ENCODE measurements at places on chromosomes 2 and 18. TPM values are rescaled to one million over a fixed set of nuclear protein-coding genes. Genes with fewer than 3 reads are reported as not detected.

DNA sequence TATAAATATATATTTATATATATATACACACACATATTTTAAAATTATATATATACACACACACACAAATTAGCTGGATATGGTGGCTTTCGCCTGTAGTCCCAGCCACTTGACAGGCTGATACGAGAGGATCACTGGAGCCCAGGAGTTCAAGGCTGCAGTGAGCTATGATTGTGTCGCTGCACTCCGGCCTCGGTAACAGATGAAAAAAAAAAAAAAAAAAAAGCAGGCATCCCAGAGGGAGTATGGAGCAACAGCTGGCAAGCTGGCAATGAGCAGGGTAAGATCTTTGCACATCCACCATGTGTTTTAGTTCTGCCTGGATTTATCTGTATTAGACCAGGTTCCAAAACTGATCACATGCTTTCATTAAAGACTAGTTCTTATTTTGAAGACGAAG, 170.1 kb downstream of the MAP2 start:
- no peak for DNase-seq

Gene DSC2
- total RNA-seq = 0.08 TPM

- no peak for DNase-seq
Measured at GRCh38 chr2:128601298-128602037, 282.8 kb upstream of the HS6ST1 start.

DNA sequence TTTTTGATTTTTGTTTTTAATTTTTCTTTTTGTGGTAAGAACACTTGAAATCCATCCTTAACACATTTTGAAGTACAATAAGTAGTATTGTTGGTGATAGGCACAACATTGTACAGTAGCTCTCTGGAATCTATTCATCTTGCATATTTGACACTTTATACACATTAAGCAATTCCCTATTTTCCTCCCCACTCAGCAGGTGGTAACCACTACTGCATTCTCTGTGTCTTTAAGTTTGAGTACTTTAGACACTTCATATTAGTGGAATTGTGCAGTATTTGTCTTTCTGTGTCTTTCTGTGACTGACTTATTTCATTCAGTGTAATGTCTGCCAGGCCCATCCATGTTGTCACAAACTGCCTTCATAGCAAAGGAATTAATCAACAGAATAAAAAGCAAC, 471.7 kb upstream of the CDH20 start:
- no peak for DNase-seq

Gene PAIP2B
- total RNA-seq = 1.2 TPM

DNA sequence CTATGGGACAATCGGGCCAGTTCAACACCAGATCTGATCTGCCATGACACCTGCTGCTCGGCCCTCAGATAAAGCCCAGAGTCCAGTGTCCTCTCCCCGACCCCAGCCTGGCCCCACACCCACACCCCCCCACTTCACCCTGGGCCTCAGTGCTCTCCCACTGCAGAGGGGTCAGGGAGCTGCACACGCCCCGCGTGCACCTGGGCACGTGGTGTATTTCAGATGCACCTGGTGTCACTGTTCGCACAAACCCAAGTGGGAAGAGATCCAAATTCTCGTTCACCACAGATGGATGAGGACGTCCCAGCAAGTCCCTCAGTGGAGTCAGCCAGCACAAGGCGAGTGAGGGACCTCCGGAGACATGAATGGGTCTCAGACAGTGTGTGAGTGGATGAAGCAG, 161.3 kb downstream of the RTP5 start:
- no peak for DNase-seq

Gene RBM44
- total RNA-seq = 0.68 TPM

DNA sequence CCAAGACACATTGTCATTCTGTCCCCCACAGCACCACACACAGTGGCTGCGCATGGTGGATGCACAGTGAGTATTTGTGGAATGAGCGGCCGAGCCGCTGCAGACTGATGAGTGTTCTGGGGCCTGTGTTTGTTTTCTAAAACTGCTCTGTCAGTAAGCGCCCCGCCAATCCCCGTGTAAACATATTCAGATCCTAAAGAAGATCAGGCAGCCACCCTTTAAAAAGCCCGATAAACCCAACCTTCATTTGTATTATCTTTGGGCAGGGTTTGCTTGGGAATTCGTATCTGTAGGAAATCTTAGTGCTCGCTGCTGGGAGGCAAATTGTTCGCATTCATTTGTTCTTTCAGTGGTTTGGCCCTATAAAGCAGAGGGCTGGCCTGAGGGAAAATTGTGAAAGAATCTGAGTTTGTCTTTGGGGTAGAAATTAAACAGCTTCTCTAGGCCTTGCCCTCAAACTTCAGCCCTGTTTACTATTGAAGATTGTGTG, 68.6 kb downstream of the TGOLN2 start:
- no peak for DNase-seq

GRCh38 chr2:54428108-54428831, 27.9 kb upstream of the SPTBN1 start:
- no peak for DNase-seq

GRCh38 chr2:109218792-109219126, 89.8 kb downstream of the SH3RF3 start:
- DNase-seq = no peak

DNA sequence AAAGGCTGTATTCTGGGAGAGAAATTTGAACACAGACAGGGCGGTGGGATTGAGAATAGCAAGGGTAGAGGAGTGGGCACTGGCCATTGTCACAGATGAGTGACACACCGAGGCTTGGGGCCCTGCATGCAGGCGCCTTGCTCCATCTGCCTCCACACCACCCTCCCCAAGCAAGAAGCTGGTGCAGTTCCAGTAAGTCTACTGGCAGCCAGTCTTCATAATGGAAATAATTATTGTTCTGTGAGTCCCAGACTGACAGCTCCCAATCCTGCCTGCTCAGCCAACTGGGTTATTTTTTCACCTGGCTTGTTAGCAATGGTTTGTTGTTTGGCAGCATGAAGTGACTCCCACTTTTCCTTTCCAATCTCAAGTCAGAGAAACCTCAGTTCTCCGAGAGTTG, 13.0 kb downstream of the TTC32 start:
- DNase-seq = no peak

DNA sequence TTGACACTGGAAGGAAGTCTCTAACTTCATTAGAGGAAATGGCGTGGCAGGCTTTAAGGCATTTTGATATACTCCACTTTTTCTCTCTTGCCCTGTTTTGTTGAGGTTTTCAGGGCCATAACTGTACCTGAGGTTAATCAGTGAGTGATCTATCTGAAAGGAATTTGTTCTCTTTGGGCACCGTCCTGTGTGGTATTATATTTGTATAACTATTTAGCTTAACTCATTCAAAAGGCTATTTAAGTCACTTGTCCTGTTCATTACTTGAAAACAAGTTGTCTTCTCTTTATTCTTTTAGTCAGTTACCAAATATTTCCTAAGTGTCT, 180.4 kb downstream of the NEDD4L start:
- DNase-seq = no peak

Gene HRH4
- 0.41 TPM for total RNA-seq

DNA sequence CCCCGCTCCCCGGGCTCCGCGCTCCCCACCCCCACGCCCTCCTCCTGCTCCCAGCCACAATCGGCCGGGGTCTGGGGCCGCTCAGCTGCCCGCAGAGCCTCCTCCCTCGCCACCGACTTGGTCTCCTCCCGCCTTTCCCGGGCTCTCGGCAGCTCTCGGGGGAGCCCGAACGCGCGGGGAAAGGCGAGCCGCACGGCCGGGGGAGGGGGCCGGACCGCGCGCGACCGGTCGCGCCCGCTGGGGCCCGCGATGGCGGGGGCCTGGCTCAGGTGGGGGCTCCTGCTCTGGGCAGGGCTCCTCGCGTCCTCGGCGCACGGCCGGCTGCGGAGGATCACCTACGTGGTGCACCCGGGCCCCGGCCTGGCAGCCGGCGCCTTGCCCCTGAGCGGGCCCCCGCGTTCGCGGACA, 327 bp downstream of the LTBP1 start:
- DNase-seq = no peak

DNA sequence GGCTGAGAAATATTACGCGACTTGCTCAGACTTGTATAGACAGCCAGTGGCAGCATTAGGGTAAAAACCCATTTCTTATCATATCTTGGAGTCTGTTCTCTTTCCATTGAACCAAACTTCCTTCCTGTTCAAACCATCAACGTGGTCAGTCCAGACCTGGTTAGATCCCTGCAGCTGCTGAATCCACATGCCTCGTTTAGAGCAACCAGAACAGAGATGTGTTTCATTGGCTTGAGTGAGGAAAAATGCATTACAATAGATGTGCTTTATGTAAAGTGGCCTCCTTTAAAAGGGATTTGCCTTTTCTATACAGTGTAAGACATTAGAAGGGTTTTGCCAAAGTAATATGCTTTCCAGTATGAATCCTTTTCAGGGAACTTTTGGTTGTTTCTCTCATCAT, 232.4 kb downstream of the MEIS1 start:
- DNase-seq = no peak

DNA sequence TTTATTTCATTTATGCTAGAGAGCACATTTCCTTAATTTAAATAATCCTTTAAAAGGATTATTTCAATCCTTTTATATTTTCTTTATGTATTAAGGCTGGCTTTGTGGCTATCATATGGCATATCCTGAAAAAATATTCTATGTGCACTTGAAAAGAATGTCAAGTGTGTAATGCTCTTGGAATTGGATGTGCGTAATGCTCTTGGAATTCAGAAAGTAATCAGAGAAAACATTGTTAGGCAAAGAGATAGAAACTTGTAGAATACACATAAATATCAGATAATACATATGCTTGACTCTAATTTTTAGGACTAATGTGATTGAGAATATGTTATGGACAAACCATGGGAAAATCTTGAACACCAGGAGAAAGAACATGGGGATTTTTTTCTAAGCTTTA, 197.5 kb upstream of the COL3A1 start:
- no peak for DNase-seq
